ENCODE measurements at places on chromosomes 6 and 20.

DNA sequence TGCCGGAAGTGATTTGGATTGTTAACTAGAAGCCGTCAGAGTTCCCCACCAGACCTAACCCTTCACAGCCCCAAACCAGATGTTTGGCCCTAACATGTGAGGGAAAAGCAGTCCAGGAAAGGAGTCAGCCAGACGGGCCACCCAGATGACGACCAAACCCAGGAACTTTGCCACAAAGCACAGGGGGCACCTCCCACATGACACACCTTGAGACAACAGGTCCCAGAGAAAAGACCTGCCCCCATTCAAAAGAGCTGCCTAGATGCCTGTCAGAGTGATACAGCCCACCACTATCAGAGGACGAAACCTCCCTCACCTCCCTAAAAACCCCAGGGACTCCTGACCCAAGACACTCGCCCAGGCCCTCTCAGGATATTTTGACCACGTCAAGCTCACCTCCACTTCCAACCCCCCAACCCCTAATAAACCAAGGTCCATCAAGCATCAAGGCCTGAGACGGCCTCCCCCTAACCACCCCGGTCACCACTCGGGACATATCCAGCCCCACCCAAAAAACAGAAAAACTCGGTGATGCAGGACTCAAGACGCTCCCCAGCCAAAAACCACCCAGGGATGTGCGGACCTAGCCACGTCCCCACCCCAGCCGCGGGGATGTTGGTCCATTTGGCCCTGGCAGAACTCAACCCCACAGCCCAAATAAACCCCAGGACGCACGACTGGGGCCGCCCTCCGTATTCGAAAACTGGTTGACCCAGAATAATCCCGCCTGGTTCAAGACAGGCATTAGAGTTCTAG lies 662 bp downstream of the ZNF343 start:
- no peak for DNase-seq

- DNase-seq = no peak
Observed at GRCh38 chr6:89454300-89454699, 21.3 kb downstream of the ANKRD6 start.

- no peak for DNase-seq
Observed at GRCh38 chr6:90483116-90483839, 103.6 kb downstream of the MAP3K7 start.

DNA sequence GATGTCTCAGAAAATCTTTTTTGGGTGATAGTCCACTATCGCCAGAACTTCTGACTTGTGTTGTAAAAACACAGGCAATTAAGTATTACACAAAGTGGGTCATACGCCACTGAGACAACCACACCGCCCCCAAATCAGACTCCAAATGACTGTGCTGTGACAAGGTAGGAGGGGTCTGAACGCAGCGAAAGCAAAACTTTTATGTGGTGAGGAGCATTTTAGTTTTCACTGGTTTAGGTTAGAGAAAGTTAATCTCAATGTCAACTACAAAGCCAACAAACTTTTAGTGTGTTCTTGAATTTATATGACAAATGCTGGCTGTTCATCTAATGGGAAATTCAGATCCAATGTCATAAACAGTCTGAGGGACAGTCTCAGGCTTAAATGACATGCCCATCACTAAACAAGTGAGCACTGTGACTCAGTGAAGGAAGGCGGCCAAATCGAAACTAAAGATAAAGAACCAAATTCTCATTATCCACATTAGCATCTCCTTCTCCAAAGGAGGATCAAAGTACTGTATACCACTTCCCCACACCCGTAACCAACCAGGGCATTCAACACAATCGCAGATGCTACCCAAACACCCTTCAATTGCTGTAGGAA lies 186.7 kb downstream of the GJA10 start:
- DNase-seq = peak; percentile 59

DNA sequence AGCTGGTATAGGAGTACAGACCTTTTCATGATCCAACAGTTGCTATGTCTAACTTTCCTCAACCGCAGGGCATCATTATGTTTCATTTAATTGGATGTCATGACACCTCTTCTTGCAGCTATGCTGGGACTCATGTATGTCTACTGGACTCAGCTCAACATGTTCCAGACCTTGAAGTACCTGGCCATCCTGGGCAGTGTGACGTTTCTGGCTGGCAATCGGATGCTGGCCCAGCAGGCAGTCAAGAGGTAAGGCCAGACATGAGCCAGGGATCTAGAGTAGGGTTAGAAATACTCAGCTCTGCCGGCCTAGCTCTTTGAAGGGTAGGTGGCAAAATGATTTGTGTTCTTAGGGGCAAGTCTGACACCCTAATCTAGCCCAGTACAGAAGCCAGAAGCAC lies 25.2 kb downstream of the GHRH start:
- no peak for DNase-seq

DNA sequence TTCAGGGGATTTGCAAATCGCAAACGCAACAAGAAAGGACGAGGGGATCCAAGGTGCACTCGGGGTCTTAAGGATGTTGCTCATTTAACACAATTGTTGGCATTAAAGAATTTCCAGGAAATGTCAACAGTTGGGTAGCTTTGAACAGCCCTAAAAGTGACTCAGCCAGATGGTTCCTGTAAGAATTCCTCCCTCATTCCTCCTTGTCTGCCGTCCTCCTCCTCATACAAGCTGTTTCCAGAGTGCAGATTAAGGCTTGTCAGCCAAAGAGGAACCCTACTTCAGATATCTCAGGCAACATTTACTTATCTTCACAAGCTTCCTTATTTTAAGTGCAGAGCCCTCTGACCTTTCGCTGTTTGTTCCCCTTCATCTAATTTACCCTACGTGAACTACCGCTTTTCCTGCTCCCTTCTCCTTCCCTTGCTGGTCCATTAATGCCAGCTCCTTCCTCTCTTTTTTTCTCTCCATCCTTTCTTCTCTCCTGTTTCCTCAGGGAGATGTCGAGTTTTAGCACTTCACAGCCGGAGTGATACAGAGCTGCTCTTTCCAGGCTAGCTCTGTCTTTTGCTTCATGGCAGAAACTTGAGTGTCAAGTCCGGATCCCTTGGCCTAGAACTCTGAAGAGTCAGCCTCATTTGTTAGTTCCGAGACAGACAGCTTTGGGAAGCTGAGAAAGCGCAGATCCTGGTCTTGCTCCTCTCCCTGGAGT lies 26.1 kb upstream of the TBC1D7 start:
- no peak for DNase-seq

DNA sequence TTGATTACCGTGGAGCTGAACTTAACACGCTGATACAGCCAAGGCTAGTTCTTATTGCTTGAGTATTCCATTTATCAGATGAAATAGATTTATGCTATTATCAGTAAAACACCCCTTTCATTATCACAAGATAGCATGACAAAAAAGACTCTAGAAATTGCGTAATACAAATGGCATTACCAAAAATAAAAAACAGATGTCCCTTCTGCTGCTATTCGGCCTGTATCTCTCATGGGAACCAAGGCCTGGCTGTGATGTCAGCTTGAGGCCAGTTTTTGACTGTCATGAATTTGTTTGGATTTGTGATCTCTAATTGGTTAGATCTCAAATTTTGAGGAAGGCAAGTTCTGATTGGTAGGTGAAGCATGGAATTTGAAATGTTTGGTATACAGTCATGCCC lies 25.2 kb downstream of the MEI4 start:
- DNase-seq = no peak

- DNase-seq = no peak
Observed at GRCh38 chr20:37387519-37388269, 41.8 kb downstream of the SRC start.

- DNase-seq = no peak
Observed at GRCh38 chr20:22063753-22064152, 358.3 kb downstream of the PAX1 start.

GRCh38 chr6:19752746-19753145 lies 84.4 kb upstream of the ID4 start:
- no peak for DNase-seq

DNA sequence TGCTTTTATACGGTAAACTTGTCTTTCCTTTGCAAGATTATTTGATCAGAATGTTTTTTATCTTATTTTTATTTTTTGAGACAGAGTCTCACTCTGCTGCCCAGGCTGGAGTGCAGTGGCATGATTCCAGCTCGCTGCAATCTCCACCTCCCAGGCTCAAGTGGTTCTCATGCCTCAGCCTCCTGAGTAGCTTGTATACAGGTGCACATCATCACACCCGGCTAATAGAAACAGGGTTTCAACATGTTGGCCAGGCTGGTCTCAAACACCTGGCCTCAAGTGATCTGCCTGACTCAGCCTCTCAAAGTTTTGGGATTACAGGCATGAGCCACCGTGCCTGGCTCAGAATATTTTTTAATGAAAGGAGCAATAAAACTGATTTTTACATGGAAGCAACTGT lies 8.9 kb upstream of the LPIN3 start:
- no peak for DNase-seq

GRCh38 chr6:139701003-139701402 lies 326.6 kb upstream of the CITED2 start:
- DNase-seq = no peak

- DNase-seq = no peak
Observed at GRCh38 chr6:123150076-123150475, 154.0 kb downstream of the CLVS2 start.

GRCh38 chr20:33233129-33233774 lies 2.5 kb upstream of the BPIFA1 start:
- no peak for DNase-seq

GRCh38 chr20:62651285-62652021 lies 9.2 kb downstream of the SLCO4A1 start:
- DNase-seq = peak; percentile 57

- DNase-seq = no peak
Observed at GRCh38 chr6:126110512-126111270, 124.4 kb downstream of the TRMT11 start.

GRCh38 chr6:27874016-27874415 lies 38.2 kb downstream of the OR2B2 start:
- DNase-seq = no peak

DNA sequence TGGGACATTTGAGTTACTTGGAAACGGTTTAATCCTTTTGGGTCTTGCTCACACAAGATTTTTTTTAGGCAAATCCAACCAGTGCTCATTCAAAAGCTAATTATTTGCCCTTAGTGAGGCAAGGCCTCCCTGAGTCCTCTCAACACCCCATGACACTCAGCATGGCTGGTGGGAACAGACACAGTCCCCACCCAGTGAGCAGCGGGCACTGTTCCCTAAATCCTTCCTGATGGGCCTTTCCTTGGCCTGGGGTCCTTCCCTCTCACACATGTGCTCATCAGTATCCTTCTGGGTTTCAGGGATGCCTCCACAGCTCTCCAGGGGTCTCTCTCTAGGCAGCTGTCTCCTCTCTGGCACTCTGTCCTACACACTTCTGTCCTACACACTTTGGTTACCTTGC lies 28.0 kb downstream of the PLAGL2 start:
- DNase-seq = no peak

- DNase-seq = no peak
Observed at GRCh38 chr20:49435639-49436038, 46.8 kb downstream of the KCNB1 start.

GRCh38 chr6:5958921-5959320 lies 47.8 kb downstream of the NRN1 start:
- no peak for DNase-seq

DNA sequence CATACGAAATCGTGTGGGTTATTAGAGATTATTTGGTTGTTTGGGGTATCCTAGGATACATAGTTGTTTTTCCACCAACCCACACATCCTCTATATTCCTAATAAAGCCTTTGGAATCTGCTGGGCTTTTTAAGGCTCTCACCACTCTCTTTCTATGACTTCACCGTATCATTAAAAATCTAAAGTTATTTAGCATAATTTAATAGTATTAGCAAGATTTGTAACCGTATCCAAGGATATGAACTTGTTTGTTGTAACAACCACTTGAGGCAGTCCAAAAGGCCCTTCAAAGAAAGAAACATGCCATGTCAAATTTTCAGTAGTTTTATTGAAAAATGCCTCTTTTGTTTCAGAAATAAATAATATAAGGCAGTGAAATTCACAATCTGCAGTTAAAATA lies 121.8 kb downstream of the COL12A1 start:
- DNase-seq = no peak

DNA sequence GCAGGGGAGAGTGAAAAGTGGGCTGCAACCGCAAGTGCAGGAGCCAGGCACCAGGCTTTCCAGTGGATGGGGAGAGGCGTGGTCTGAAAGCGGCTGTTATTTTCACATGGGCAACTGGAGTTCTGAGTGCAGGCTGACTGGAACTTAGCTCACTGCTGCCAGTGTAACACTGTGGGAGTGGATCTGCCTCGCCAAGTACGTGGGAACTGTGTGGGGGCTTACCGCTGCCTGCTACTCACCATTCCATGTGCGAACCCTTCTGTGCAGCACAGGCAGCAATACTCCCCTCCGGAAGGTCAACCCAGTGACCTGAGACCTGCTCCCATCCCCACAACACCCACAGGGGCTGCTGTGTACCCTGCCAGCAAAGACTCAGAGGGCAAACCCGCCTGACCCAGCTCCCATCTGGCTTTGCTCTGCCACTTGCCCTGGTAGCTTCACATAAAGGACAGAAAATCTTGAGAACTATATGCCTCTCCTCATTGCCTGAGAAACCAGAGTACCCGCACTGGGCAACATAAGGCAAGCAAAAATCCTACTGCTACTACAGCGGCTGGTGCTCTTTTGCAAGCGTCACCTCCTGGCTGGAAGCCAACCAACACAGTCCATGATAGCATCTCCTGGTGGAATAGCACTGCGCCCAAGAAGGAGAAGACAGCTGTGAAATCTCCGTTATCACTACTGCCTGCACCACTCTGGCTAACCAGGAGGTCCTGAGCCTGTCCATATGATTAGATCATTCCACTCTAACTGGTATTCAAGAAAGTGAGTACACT lies 54.4 kb upstream of the SIRPG start:
- DNase-seq = no peak

DNA sequence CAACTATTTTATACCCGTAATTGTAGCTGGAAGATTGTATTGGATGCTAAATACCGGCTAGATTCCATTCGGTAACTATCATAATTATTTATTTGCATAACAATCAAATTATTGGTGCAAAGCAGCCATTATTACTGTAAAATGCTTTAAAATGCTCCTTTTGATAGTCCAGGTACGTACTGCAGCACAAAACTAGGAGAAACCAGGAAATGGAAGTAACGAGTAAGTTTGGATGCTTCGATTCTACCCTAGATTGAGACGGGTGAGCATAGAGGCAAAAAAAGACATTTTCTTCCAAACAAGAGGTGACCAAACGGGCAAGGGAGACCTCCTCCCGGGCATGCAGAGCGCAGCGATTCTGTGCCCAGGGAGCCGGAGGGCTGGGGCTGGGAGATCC lies 469 bp upstream of the XRN2 start:
- DNase-seq = no peak

DNA sequence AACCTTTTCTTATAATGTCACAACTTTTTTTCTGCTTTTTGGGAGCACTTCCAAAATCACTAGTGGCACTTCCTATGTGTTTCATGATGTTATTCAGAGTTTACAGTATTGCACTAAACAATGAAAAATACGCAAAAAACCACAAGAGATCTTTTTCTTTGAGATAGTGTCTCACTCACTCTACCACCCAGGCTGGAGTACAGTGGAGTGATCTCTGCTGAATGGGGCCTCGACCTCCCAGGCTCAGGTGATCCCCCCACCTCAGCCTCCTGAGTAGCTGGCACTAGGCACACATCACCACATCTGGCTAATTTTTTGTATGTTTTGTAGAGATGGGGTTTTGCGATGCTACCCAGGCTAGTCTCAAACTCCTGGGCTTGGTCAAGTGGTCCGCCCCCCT lies 158.7 kb downstream of the COL21A1 start:
- no peak for DNase-seq

- DNase-seq = no peak
Observed at GRCh38 chr6:116405138-116405537, 34.4 kb downstream of the DSE start.

- no peak for DNase-seq
Observed at GRCh38 chr20:16947479-16947878, 199.3 kb downstream of the OTOR start.

- peak; percentile 71 for DNase-seq
Observed at GRCh38 chr6:41027799-41028560, 11.0 kb downstream of the UNC5CL start.

- no peak for DNase-seq
Observed at GRCh38 chr6:11242711-11243110, 10.2 kb upstream of the NEDD9 start.
